ENCODE measurements at places on chromosomes 6 and 20. TPM values are rescaled to one million over a fixed set of nuclear protein-coding genes. Genes with fewer than 3 reads are reported as not detected.

DNA sequence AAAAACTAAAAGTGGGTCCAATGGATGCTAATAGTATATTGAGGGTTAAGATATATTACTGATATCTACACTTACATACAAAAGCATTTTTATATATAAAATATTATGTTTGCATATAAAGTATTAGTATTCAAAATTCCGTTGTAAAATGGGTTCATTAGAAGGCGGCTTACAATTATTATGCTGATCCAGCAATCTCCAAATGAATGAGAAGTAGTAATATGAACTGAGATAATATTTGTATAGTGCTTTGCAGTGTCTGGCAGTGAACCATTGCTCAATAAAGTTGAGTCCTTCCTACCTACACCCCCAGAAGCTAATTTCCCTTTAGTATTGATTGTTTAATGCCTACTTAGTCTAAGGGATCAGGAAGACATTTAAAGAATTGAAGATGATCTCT, 146.2 kb downstream of the UST start:
- DNase-seq, result no peak

DNA sequence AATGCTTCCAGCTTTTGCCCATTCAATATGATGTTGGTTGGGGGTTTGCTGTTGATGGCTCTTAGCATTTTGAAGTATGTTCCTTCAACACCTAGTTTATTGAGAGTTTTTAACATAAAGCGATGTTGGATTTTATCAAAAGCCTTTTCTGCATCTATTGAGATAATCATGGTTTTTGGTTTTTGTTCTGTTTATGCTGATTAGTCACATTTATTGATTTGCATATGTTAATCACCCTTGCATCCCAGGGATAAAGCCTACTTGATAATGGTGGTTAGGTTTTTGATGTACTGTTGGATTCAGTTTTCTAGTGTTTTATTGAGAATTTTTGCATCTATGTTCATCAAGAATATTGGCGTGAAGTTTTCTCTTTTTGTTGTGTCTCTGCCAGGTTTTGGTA, 40.4 kb upstream of the COL9A1 start:
- no peak for DNase-seq

- DNase-seq, result no peak
Observed at GRCh38 chr6:87851674-87852299, 149.8 kb upstream of the AKIRIN2 start.

DNA sequence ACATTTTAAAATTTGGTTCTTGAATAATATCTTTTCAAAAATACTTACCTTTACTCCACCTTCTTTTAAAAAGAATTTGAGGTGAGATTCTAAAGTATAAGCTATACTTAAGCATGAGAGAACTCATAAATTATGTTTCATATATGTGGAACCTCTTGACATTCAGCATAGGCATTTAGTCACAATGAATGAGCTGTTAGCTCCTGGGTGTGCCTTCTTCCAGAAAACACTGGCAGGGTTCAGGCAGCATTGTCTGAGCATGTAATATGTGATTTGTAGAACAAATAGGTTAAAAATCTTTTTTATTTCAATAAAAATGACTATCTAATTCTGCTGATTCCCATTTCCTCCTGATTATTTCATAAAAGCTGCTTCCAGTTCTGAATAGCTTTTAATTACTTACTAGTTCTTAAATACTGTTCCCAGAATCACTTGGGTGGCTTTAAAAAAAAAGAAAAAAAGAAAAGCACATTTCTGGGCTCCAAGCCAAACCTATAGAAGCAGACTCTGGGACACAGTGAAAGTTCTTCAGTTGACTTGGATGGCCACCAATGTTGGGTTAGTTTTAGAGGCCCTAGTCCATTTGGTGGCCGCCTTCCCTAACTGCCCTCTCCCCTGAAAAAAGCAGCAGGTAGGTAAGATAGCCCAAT, 20.2 kb downstream of the RNF8 start:
- DNase-seq, result no peak

DNA sequence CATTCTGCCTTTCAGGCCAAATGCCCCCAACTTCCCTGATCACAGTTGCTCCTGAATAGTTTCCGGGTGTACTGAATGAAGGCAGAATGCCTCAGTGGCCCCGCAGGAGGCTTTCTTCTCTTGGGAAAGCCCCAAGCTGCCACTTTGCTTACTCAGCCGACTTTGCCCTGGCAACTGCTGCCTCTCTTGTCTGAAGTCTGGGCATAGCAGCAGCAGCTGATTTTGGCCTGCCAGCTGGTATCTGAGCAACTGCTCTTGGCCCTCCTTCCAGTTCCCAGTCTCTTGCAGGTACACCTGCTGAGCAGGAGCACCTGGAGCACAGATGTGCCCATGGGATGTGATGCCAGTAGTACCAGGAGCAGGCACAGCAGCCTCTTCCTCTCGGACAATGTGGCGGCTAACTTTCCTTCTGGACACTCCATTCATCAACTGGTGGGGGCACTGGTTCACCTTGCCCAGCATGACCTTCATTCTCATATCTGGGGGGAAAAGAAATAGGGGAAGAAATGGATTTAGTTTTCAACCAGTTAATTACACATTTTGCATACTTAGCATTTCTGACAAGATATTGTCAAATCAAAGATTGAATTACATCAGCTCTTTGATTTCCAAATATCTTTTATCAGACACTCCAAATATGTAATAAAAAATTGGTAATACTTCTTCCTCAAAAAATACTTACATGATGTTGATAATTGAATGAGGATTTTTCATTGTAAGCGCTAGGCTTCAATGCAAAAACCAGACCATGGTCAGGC, 468.2 kb downstream of the PKHD1 start:
- no peak for DNase-seq

DNA sequence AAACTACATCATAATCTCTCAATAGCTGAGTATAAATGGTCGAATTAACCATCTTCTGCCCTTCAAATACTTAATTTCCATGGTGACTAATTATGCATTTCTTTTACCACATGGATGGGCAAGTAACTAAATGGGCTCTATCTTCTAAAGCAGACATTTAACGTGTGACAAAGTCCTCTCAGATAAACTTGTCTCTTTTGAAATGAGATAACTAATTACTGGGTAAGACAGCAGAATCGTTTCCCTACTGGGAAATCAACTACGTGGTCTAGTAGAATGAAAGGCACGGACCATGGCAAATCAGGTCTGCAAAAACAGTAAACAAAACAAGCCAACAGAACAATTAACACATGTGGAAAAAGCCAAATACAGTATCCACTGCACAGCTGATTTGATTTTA, 137.7 kb downstream of the BACH2 start:
- DNase-seq, result no peak

- no peak for DNase-seq
Observed at GRCh38 chr20:35742741-35743523, 872 bp upstream of the RBM39 start.

- DNase-seq, result peak; percentile 50
Observed at GRCh38 chr20:45097485-45098102, 3.3 kb downstream of the KCNS1 start.

DNA sequence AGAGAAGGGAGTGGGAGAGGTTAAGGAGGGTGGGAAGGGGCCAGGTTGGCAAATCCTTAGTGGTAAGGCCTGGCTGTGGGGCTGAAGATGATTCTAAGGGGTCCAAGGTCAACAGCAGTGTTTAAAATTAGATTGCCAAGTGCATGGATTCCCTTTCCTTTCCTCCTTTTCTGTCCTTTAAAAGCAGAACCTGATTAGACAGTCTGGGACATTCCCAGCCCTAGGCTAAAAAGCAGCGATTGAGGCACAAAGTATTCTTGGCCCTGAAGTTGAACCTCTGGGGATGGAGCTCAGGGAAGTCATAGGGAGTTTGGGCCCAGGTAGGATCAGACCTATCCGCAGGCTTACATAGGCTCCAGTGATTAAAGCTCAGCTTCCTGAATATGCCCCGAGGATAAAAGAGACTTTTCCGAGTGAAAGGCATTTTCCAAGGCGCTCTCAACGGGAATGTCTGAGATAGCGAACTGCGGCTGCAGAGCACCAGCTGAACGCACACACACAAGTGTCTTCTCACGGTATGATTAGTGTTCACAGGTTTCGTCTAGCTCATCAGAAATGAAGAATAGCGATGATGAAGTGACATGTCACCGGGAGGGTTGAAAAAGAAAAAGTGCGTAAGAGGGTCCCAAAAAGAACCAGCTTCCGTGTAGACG, 787 bp upstream of the CARMIL1 start:
- no peak for DNase-seq

DNA sequence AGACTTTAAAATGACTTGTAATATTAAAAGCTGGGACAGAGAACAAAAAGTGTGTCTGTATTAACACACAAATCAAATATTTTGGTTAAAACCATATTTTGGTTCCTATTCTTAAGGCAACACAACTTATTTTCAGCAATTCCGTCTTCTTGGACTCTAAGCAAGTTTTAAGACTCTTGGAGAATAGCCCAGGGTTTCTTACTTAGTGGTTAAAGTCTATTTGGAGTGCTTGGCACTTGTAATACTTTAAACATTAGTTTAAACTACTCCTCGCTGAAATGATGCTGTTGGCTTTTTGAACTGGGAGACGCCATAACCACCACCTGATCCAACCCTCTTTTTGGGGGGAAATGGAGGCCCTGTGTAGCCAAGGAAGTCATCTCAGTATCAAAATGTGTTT, 109.7 kb upstream of the GMDS start:
- no peak for DNase-seq

- DNase-seq, result no peak
Observed at GRCh38 chr6:142728364-142728763, 216.6 kb downstream of the HIVEP2 start.

GRCh38 chr20:23094927-23095326, 8.8 kb upstream of the CD93 start:
- DNase-seq, result no peak

- DNase-seq, result peak; percentile 86
Observed at GRCh38 chr6:96391776-96392360, 129.7 kb upstream of the UFL1 start.

GRCh38 chr6:136736281-136736960, 55.9 kb downstream of the MAP3K5 start:
- no peak for DNase-seq

DNA sequence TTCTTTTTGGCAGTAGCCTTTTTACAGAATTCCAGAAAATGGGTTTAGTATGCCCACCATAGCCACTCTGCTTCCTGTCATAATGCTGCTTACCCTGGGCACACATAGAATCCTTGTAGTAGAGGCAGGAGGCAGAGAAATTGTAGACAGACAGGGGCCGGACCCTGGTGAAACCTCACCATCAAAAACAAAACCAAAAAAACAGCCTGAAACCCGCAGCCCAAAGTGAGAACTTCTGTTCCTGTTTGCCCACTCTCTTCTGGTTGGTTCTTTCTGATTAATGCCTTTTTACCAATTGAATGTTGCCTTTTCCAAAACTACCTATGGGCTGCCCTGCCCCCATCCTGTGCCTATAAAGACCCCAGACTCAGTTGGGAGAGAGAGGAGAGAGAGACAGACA, 188.2 kb downstream of the CDKAL1 start:
- no peak for DNase-seq

DNA sequence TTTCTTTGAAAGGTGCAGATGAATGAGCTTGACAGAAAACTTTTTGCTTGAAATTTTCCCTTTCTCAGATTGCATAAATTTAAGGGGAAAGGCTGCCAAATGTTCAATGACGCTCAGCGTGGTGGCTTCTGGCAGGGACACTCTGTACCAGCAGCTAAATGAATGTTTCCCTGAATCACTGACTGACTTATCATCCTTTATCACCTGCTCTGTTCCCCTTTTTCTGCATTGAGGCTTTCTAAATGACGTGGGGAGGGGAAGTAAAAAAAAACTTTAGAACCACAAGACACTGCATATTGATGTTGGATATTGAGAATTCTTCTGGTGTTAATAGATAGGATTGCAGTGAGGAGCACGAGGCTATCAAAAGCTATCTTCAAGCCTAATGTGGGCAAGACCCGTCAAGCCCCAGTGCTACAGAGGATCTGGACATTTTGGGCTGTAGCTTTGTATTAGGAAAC, 46.9 kb upstream of the ENPP5 start:
- no peak for DNase-seq

- DNase-seq, result no peak
Observed at GRCh38 chr6:144551339-144551738, 266.2 kb downstream of the UTRN start.

GRCh38 chr20:23410916-23411695, 10.2 kb downstream of the NAPB start:
- no peak for DNase-seq

GRCh38 chr6:47743744-47744143, 38.1 kb upstream of the OPN5 start:
- DNase-seq, result no peak

- DNase-seq, result no peak
Observed at GRCh38 chr6:70622461-70622860, 45.2 kb upstream of the SMAP1 start.

DNA sequence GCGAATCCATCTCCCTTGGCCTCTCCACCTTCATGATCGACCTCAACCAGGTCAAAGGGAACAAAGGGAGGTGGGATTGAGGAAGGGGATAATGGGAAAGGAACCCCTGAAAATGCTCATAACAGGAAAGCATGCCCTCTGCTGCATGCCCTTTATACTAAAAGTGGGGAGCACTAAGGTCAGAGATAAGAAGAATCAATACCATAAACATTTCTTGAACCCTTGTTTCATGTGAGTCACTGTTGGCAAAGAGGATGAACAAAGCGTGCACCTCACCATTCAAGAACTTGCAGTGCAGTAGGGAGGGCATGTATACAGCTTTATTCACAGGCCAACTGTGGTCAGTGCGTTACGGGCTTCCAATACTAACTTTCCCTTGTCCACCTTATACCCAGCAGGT, 1.7 kb upstream of the SAPCD1 start:
- no peak for DNase-seq

DNA sequence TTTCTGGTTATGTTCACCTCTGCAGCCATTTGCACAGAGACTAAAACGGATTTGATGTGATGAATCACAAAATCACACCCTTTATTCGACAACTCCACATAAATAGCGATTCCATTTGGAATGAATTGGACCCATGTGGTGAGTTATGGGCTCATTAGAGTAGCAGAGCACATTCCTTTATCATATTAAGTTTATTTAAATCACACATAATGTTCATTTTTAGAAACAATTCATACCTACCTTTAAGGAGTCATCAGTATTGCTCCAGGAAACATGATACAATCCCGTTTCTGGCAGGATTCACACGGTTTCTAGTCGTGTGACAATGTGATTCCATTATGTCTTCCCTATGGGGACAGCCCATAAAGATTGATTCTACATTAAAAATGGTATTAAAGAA, 303.5 kb downstream of the CDH4 start:
- DNase-seq, result no peak

GRCh38 chr20:62677678-62678077, 31.0 kb upstream of the NTSR1 start:
- no peak for DNase-seq

- DNase-seq, result no peak
Observed at GRCh38 chr20:47336129-47336754, 20.3 kb downstream of the ZMYND8 start.

The NOP56 gene
- total RNA-seq, result 774 TPM

The RIMS4 gene
- 16.3 TPM for total RNA-seq

The TRAPPC3L gene
- not detected for total RNA-seq

The OR2H2 gene
- total RNA-seq, result not detected

The SOBP gene
- total RNA-seq, result 3.8 TPM

The SYCP2L gene
- total RNA-seq, result 3.5 TPM

The SCUBE3 gene
- 2.7 TPM for total RNA-seq

The PHACTR1 gene
- total RNA-seq, result 15.9 TPM

The CNBD2 gene
- 2.3 TPM for total RNA-seq

The HLA-DPA1 gene
- total RNA-seq, result 2.6 TPM

The RSPH4A gene
- 0.31 TPM for total RNA-seq

The MYCT1 gene
- 0.09 TPM for total RNA-seq
